Type B pancreatic cell (in vitro differentiated cells): ENCODE measurements at places on chromosomes 2 and 18. TPM values are rescaled to one million over a fixed set of nuclear protein-coding genes. Genes with fewer than 3 reads are reported as not detected.

DNA sequence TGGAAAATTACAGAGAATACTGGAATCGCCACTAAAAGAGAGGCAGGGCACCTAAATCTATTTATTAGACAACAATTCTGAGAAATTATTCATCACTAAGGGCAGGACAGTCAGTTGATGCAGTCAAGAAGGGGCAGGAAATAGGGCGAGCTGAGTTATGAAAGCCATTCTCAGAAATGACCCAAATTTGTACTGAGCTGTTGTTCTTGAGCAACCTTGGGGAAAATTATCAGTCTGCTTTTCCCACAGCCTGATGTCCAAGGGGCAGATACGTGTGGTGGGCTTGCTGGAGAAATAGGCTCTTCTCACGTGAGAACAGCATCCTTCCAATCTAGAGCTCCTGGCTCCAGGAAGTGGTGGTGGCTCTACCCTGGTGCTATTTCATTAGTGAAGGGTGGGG, 38.6 kb downstream of the STON1 start:
- no peak overlapping the region for H3K4me3 ChIP-seq
- DNase-seq = no peak
- peaks cover 14% of the 10 kb centered on the region for H3K36me3 ChIP-seq
- H3K27me3 ChIP-seq = no peaks in the 10 kb centered on the region
- H3K4me1 ChIP-seq = peaks cover 28% of the 10 kb centered on the region
- no peak overlapping the region for H3K27ac ChIP-seq

DNA sequence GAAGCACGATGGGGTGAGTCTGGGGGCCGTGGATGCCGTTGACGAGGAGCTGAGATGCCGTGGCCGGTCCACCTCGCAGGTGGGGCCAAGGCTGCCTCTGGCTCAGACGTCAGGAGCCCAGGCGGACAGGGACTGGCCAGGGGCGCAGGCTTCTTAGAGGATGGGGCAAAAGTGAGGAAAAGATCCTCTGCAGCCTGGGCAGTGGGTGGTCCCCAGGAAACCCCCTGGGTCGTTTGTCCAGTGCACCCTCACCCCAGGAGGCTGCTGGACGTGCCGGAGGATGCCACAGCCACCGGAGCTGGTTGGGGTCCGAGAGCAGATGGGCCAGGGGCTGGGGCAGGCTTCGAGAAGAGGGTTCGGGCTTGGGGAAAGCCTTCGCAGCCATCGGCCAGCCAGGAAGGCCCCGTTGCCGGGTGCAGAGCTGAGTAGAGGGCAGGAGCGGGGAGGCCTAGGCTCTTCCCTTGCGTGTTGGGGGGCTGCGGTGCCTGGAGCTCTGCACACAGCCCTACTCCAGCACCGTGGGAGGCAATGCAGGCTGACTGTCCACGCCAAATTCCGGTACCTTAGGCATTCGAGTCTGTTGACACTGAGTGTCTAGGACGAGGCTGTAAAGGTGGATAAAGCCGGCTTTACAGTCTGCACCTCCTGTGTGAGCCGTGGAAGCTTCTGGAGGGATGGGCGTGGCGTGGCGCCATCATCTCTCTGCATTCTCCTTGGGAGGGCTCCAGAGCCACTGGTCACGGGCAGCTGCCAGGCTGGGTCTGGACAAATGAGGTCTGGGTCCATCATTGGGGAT, 18.8 kb downstream of the GPC1 start:
- H3K27me3 ChIP-seq = peaks cover 24% of the 10 kb centered on the region
- H3K4me1 ChIP-seq = peaks cover 23% of the 10 kb centered on the region
- H3K36me3 ChIP-seq = peaks cover 4% of the 10 kb centered on the region
- H3K27ac ChIP-seq = peak overlapping the region; percentile 98
- no peak for DNase-seq

DNA sequence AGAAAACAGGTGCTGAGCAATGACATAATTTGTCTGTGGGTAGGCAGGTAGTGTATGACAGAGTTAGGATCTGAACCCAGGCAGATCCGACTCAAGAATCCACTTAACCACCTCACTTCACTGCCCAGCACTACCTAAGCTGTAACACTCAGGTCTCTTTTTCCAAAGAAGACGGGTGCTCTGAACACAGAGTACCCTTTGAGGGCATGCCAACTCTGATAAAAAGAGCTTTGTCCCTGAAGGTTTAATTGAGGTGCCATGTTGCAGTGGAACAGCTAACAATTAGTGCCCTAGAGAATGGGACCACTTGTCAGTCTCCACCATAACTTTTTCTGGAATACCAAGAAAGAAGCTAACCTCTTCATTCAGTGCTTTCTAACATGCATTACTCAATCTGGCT, 11.3 kb downstream of the ABHD3 start:
- H3K27ac ChIP-seq = no peak overlapping the region
- H3K27me3 ChIP-seq = no peaks in the 10 kb centered on the region
- H3K4me3 ChIP-seq = no peak overlapping the region

OSBPL6 gene
- 2.9 and 6.9 TPM in 2 replicates for total RNA-seq

GRCh38 chr2:224357098-224357901, 44.6 kb downstream of the FAM124B start:
- no peaks in the 10 kb centered on the region for H3K36me3 ChIP-seq
- no peaks in the 10 kb centered on the region for H3K4me1 ChIP-seq
- no peak overlapping the region for H3K4me3 ChIP-seq
- H3K27ac ChIP-seq = no peak overlapping the region

SERPINB10 gene
- not detected in 2 replicates for total RNA-seq

GRCh38 chr2:69010437-69011194, 2.4 kb upstream of the ANTXR1 start:
- H3K27ac ChIP-seq = no peak overlapping the region
- no peak for DNase-seq
- H3K4me3 ChIP-seq = no peak overlapping the region
- H3K36me3 ChIP-seq = no peaks in the 10 kb centered on the region
- H3K27me3 ChIP-seq = peaks cover 50% of the 10 kb centered on the region

DNA sequence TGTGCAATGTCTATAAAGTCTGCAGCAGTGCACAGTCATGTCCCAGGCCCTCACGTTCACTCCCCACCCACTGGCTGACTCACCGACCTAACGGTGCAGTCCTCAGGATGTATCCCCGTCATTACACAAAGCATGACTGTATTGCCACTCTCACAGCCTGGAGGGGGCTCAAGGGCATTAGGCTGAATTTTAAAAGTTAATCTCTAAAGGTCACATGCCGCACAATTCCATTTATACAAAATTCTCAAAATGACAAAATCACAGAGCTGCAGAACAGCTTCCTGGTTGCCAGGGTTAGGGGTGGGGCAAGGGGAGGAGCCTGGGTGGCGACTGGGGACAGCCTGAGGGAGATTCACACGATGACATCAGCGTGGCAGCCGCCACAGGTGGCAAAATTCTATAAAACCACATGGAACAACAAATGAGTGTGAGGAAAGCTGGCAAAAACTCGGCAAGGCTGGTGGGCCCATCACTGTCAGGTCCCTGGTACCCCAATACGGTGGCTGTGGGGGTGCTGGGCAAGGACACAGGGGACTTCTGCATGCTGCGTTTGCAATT, 97.6 kb downstream of the NDUFA10 start:
- no peaks in the 10 kb centered on the region for H3K27me3 ChIP-seq
- no peak overlapping the region for H3K27ac ChIP-seq
- peak; percentile 45 for DNase-seq
- no peaks in the 10 kb centered on the region for H3K4me1 ChIP-seq
- H3K36me3 ChIP-seq = no peaks in the 10 kb centered on the region

PDK1 gene
- total RNA-seq = 10.5 and 11.5 TPM in 2 replicates

MDH1B gene
- 0.64 and 4.7 TPM in 2 replicates for total RNA-seq

DNA sequence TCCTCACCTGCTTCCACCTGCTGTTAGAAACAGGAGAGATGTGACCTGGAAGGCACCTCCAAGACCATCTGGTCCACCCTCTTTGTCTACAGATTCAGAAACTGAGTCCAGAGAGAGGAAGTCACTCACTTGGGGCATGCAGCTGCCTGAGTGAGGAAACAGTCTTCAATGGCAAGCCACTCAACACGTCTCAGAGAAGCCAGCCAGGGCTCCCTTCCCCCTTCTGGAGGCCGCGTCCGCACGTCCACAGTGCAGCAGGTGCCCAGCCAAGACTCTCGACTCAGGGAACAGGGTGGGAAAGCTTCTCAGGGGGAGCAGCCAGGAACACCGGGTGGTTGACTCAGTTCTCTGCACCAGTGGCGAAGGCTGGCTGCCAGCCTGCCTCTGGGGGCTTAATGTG, 201.7 kb downstream of the BCL11A start:
- peaks cover 23% of the 10 kb centered on the region for H3K4me1 ChIP-seq
- no peak for DNase-seq
- peaks cover 5% of the 10 kb centered on the region for H3K27me3 ChIP-seq
- no peak overlapping the region for H3K4me3 ChIP-seq
- no peak overlapping the region for H3K27ac ChIP-seq

- H3K4me3 ChIP-seq = no peak overlapping the region
- no peak for DNase-seq
- H3K27me3 ChIP-seq = no peaks in the 10 kb centered on the region
- H3K4me1 ChIP-seq = no peaks in the 10 kb centered on the region
- no peaks in the 10 kb centered on the region for H3K36me3 ChIP-seq
- no peak overlapping the region for H3K27ac ChIP-seq
Measured at GRCh38 chr2:234528410-234529148, 31.7 kb upstream of the ARL4C start.

DNA sequence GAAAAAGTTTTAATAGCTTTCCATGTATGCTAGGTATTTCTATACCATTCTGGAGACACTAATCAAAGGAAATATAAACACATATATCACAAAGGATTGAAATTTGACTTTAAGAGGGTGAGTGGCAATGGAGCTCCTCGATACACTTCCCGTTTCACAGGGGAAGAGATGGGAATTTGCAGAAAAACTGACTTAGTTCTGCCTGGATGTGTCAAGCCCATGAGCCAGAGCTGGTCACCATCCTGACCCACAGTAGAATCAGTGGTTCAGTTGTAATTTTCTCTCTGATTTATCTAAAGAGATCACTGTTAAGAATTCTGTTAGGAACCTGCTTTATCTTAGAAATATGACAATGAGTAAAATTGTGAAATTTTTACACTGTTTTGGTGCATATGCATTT, 34.2 kb downstream of the PLCL1 start:
- H3K27ac ChIP-seq = no peak overlapping the region
- no peak overlapping the region for H3K4me3 ChIP-seq
- no peak for DNase-seq
- no peaks in the 10 kb centered on the region for H3K36me3 ChIP-seq
- peaks cover 13% of the 10 kb centered on the region for H3K4me1 ChIP-seq

GRCh38 chr2:11903085-11903606, 156.7 kb downstream of the LPIN1 start:
- H3K27me3 ChIP-seq = no peaks in the 10 kb centered on the region
- no peak overlapping the region for H3K4me3 ChIP-seq
- no peaks in the 10 kb centered on the region for H3K36me3 ChIP-seq
- DNase-seq = no peak
- H3K27ac ChIP-seq = no peak overlapping the region

CSRNP3 gene
- total RNA-seq = 7.1 and 18.4 TPM in 2 replicates

DNA sequence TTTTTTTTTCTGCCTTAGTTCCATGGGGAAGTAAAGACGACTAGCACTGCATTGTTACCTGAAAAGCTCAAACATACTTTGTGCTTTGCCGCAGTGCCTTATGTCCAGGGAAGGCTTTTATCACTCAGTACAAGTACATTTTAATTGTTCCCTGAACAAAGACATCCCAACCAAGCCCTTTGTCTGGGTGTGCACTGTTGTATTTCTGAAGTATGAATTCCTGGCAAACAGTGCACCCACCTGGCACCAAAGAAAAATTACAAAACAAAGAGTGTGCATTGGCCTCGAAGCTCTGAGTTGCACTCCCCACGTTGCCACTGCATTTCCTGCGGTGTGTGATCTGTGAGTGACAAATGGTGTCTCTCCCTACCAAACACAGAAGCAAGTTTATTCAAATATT, 858.5 kb upstream of the PIK3C3 start:
- H3K4me3 ChIP-seq = no peak overlapping the region
- H3K27me3 ChIP-seq = no peaks in the 10 kb centered on the region
- no peak overlapping the region for H3K27ac ChIP-seq
- H3K36me3 ChIP-seq = no peaks in the 10 kb centered on the region

FIGN gene
- 8.6 and 19.5 TPM in 2 replicates for total RNA-seq

DNA sequence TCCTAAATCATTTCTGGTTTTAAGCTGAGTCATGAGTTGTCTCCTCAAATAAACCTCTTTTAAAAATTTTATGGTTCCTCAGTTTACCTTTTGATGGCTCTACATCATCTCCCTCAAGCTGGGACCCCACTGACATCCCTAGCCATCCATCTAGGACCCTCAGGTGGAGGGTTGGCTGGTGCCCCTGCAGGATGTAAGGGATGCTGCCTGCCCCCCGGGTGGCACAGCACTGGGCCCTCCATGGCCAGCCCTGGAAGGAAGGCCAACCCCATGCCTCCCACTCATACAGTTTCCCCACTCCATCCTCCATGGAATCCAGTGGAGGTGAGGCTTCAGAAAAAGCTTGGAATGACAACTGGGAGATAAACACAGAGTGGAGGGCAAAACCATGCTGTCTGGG, 17.2 kb upstream of the GPC1 start:
- H3K27me3 ChIP-seq = no peaks in the 10 kb centered on the region
- no peaks in the 10 kb centered on the region for H3K36me3 ChIP-seq
- no peak overlapping the region for H3K4me3 ChIP-seq

- DNase-seq = no peak
- H3K36me3 ChIP-seq = peaks cover 42% of the 10 kb centered on the region
- no peaks in the 10 kb centered on the region for H3K27me3 ChIP-seq
Measured at GRCh38 chr2:97757062-97757461, 43.7 kb downstream of the ZAP70 start.

DNA sequence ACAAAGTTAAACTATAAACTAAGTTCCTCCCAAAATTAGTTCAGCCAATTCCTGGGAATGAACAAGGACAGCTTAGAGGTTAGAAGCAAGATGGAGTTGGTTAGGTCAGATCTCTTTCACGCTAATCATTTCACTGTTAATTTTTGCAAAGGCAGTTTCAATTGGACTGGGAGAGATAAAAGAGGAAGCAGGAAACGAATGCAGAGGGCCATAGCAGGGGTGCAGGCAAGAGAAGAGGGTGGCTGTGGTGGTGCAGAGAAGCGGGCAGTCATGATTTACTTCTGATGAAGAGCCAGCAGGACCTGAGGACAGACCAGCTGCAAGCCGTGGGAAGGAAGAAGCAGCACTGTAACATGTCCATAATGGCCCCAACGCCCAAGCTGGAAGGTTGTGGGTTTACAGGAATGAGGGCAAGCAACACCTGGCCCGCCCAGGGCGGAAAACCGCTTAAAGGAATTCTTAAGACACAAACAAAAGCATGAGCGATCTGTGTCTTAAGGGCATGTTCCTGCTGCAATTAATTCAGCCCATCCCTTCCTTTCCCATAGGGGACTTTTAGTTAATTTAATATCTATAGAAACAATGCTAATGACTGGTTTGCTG, 4.1 kb upstream of the RMP24 start:
- peaks cover 5% of the 10 kb centered on the region for H3K36me3 ChIP-seq
- DNase-seq = no peak
- H3K4me1 ChIP-seq = peaks cover 7% of the 10 kb centered on the region
- H3K4me3 ChIP-seq = peak overlapping the region; percentile 29
- peak overlapping the region; percentile 57 for H3K27ac ChIP-seq

GRCh38 chr2:3131636-3132326, 245.8 kb downstream of the EIPR1 start:
- peaks cover 28% of the 10 kb centered on the region for H3K4me1 ChIP-seq
- H3K4me3 ChIP-seq = no peak overlapping the region

GRCh38 chr18:31077878-31078277, 24.3 kb downstream of the DSC2 start:
- peaks cover 37% of the 10 kb centered on the region for H3K36me3 ChIP-seq
- H3K27ac ChIP-seq = no peak overlapping the region
- DNase-seq = no peak
